ENCODE measurements at places on chromosomes 1 and 21.

DNA sequence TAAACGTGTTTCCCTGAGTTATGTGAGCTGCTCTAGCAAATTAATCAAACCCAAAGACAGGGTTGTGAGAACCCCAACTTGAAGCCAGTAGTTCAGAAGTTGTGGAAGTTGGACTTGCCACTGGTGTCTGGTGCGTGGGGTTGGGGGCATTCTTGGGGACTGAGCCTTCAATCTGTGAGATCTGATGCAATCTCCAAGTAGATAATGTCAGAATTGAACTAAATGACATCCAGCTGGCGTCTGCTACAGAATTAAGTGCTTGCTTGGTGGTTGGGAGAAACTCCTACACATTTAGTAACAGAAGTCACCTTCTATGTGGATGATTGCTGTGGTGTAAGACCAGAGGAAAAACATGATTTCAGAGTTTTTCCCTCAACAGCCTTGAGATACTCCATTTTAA is 207.4 kb downstream of the FGGY start:
- no peak for DNase-seq

DNA sequence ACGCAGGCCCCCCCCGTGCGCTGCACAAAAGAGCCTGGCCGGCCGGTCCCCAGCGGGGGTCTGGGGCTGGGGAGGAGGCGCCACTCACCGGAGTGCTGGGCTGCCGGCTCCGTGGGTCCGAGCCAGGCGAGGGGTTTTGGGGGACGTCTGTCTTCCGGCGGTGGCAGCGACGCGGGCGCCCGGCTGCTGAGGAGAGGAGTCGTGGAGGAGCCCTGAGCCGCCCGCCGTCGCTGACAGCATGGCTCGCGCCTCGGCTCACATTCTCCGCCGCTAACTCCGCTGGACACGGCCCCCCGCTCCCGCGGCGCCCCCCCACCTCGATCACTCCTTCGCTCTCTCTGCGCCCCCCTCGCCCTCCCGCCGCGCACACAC is 649 bp downstream of the AHDC1 start:
- DNase-seq, result no peak

DNA sequence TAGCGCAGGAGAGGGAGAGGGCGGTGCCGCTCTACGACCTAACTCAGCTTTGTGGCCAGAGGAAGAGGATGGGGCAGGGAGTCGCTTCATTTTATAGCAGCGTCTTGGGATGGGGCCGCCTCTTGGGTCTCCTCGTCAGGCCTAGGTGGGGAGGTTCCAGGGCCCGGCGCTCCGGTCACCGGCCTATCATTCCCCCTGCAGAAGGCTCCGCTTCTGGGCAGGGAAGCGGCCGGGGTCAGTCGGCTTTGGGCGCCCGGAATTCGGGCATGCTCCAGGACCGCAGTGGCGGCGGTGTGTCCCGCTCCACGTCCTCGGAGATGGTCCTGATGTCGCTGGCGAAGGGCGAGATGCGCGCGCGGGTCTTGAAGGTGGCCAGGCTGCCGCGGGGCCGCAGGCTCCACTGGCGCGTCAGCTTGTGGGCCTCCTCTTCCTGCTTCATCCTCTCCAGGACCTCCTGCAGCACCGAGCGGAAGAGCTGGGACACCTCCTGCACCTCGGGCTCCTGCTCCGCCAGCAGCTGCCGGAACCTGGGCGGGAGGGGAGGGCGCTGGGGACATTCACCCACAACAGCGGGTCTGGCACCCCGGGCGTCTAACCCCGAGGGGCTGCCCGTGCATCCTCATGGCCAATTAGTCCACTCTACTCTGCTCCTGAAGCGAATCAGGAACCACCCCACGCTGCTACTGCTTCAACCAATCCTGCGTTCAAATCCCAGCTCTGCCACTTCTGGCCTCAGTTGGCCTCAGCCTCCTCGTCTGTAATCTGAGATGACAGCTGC is 13.0 kb downstream of the RD3 start:
- no peak for DNase-seq

- no peak for DNase-seq
Measured at GRCh38 chr1:246638941-246639655, 72.8 kb downstream of the CNST start.

- peak; percentile 75 for DNase-seq
Measured at GRCh38 chr21:41817228-41817627, 50.4 kb upstream of the RIPK4 start.

DNA sequence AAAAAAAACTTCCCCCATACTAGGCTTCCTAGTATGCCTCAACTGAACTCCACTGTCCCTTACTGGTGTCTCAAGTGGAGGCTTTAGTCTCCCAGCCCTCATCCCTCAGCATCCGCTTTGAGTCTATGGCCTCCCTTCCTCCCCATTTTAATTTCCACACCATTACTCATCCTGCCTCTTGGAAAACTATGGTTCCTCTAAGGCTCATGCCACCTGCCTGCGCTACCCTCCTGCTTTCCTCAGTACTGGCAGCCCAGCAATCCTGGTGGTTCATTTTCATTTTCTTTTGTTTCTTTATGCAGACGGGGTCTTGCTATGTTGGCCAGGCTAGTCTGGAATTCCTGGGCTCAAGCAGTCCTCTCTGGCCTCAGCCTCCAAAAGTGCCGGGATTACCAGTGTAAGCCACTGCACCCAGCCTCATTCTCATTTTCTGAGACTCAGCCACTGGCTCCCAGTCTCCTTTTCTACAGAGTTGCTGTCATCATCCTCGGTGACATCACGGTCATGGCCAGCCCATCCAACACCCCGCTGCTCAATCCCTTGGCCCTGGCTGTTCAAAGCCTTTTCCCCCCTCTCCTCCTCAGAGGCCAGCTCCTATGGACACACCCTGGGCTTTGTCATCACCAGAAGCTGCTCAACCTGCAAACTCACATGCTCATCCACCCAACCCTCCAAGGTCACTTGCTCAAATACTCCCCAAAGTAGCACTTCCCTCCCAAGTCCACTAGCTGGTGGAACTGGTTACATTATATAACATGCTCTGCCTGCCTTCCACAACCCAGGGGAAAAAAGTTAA is 2.3 kb upstream of the PMVK start:
- DNase-seq, result no peak

DNA sequence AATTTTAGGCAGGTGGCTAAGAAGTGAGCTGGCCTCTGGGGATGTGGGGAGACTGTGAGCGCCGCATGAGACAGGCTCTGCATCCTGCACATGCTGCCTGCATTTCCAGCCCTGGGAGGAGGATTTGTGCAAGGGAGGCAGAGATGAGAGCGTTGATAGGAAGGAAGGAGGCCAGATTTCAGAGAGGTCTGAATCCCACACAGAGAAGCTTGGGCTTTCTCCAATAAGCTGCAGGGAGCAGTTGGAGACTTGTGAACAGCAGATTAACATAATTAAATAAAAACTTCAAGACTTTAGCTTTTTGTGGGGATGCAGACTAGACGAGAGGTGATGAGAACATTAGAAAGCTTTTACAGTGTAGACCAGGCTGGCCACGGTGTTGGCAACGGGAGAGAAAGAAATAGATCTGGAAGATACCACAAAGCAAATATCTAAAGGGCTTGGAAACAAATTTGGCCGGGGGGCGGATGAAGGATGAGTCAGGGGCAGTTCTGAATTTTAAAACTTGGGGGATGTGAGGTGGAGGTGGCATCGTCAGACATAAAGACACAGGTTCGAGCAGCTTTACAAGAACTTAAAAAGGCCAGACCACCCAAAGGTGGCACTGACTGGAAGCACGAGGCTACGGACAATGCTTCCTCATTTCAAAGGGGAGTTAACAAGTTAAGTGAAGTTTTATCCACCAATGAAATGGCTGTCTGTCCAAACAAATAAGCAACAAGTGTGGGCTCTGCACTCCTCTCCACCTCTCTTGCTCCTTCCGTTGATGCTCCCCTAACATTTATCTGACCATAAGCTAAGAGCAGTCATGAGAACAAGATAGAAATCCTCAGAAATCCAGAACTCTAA is 57.0 kb downstream of the HIVEP3 start:
- DNase-seq, result no peak

DNA sequence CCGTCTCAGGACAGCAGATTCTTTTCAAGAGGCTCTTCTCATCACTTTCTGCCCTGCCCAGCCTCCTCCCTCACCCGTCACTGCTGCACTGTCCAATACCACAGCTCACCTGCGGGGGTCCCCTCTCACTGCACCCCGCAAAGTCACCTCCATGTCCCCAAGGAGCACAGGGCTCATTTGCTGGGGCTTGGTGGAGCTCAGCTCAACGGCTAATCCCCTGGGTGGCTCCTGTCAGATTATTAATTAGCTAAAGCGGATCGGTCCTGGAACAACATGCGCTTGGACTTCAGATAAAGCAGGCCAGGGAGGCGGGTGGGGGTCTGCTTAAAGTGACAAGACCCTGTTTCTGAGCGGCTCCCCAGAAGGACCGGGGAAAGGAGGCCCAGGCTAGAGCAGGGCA is 43.1 kb downstream of the CASZ1 start:
- no peak for DNase-seq

DNA sequence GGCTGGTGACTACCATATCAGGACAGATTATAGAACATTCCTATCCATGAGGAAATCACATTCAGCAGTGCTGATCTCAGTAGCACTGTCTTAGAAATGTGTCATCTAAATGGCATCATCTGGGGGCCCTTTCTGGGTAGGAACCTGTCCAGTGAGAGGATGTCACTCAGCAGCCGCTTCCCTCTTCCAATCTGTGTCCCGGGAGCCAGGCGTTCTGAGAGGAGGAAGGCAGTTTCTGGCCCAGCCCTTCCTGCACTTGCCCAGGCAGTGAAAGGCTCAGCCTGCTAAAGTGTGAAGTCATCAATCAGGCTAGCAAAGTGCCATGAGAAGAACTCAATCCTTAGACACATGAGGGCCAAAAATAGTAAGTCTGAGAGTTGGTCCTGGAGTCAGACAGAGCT is 25.6 kb downstream of the RAB4A start:
- peak; percentile 72 for DNase-seq

GRCh38 chr1:98304888-98305287 is 356.6 kb upstream of the SNX7 start:
- DNase-seq, result no peak

DNA sequence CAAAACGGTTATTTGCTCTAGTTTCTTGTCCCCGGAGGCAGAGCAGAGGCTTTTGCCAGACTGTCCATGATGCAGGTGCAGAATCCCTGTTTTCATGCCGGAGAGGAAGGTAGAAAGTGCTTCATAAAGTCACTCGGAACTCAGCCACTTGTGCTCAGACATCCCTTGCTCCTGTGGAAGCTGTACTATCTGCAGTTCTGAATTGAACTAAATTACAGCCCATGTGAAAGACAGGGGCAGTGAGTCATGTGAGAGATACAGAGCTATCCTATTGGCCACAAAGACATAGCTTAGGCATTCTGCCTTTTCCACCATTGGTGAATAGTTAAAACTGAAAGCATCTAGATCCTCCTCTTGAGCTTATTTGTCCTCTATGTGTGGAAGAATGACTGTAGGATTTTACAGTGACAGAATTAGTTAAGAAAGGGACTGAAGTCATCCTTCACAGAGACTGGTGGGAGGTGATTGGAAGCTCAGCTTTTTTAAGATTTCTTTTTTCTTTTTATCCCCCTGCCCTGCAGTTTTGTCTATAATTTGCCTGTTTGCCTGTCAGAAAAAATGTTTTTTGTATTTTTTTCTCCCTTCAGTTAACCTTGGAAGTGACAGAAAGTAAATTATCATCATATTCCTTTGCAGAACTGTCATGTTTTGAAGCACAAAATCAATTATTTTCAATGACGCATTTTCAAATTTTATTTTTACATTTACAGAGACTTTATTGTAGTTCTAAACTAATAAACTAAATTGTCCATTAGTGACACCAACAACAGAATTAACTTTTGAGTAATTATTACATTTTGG is 298.6 kb downstream of the PTPRC start:
- peak; percentile 94 for DNase-seq

GRCh38 chr1:67175530-67176087 is 9.4 kb downstream of the IL23R start:
- DNase-seq, result no peak

Measured in brain microvascular endothelial cell (primary cell).